ENCODE measurements at places on chromosomes 4 and X.

- DNase-seq, result no peak
Observed at GRCh38 chr4:56425518-56425917, 9.9 kb downstream of the PPAT start.

DNA sequence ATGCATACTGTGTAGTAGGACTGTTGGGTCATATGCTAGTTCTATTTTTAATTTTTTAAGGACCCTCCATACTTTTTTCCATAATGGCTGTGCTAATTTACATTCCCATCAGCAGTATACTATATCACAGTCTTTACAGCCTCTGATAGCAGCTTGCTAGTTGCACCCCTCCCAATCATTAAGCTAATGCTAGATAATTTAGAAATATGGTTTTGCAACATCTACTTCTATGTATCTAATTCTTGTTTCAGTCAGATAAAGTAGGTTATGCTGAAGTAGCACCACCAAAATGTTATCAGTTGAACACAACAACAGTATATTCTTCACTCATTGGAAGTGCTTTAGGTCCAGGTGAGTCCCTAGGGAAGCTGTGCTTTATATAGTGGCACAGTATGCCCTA is 522.7 kb upstream of the HTR2C start:
- no peak for DNase-seq

DNA sequence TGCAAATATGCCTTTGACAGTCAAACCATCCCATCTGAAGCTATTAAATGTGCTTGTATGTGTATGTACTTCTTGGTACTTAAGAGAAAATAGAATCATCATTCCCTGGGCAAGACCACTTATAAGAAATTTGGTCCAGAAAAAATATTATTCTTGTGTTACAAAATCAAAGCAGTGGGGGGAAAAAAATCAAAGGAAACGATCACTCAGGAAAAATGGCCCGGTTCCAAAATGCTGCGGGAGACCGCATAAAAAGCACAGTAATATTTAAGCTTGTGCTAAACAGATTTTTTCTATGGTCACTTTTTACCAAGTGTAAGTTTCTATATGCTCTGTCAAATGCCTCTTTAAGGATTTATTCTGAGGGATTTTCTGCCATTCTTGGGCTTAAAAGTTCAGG is 36.1 kb downstream of the RAI2 start:
- no peak for DNase-seq

DNA sequence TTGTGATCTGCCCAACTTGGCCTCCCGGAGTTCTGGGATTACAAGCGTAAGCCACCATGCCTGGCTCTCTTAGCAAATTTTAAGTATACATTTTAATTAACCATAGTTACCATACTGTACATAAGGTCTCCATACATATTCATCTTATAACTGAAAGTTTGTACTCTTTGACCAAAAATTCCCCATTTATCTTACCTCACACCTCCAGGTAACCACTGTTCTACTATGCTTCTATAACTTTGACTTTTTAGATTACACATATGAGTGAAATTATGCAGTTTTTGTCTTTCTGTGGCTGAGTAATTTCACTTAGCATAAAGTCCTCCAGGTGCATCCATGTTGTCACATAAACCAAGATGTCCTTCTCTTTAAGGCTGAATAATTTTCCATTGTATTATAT is 17.4 kb downstream of the C4orf51 start:
- DNase-seq, result no peak

DNA sequence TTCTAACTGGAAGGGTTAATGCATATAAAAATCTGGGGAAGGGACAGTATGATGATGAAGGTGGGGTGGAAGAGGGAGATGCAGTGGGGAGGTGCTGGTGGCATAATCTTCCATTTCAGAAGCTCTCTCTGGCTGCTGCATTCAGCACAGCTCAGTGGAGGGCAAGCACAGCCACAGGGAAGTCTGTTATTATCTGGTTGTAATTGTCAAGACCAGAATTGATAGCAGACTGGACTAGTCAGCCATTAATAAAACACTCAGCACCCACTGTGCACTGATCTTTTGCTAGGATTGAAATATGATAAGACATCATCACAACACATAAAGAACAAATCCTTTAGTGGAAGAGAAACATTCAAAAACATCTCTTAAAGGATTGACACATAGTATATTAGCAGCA is 414.2 kb upstream of the LCORL start:
- DNase-seq, result no peak

- DNase-seq, result no peak
Observed at GRCh38 chr4:152734015-152734698, 45.4 kb downstream of the TIGD4 start.

DNA sequence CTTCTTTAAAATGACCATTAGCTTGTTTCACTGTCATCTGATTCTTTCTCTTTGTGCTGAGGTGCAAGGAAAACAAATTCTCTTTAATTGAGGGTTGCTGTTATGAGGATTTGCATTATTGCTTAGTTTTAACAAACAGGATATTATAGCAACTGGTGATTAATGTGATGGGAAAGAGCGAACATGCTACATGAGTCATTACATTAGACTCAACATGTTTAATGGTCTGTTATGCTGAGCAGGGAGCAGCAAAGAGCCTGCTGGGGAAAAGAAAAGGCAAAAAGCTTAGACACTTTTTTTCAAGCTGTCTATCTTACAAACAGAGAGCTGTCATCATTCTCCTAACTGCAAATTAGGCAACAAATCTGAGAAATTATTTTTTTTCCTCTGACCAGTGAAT is 230.5 kb upstream of the LCORL start:
- DNase-seq, result no peak

DNA sequence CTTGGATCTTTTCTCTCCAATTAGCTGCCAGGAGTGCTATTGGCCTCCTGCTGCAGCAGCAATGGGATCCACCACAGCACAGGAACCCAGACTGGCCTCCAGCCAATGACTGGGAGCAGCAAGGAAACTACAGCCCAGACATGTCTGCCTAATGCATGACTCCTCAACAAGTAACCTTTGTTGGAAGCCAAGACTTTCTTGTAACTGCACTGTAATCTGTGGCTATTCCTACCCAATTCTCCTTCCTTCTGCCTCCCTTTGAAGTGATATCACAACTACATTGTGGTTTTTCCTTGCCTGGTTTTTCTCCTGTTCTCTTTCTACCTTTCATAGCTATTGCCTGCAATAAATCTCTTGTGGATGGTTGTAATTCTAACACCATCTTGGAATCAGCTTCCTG is 39.8 kb downstream of the SNCA start:
- DNase-seq, result no peak

GRCh38 chr4:120228086-120228485 is 161.4 kb upstream of the MAD2L1 start:
- no peak for DNase-seq

DNA sequence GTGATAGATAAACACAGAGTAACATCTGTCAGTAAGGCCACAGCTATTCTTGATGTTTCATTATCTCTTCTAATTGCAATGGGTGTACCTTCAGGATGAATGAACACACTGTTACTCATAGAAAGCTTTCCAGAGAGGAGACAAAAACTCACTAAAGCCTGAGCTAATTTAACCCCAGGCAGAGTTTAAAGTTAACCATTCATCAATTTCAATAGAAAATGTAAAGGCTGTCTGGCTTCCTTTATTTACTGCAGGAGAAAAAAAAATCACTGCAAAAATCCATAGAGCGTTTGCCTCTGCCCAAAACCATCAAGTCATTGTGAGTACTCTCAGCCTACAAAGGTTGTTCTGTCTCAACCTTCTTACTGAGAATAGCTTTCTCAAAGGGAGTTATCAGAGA is 376.9 kb downstream of the PPP4R3C start:
- DNase-seq, result no peak

GRCh38 chrX:40108959-40109287 is 11.2 kb upstream of the BCOR start:
- no peak for DNase-seq

- no peak for DNase-seq
Observed at GRCh38 chrX:45803383-45803921, 602.8 kb upstream of the DIPK2B start.

DNA sequence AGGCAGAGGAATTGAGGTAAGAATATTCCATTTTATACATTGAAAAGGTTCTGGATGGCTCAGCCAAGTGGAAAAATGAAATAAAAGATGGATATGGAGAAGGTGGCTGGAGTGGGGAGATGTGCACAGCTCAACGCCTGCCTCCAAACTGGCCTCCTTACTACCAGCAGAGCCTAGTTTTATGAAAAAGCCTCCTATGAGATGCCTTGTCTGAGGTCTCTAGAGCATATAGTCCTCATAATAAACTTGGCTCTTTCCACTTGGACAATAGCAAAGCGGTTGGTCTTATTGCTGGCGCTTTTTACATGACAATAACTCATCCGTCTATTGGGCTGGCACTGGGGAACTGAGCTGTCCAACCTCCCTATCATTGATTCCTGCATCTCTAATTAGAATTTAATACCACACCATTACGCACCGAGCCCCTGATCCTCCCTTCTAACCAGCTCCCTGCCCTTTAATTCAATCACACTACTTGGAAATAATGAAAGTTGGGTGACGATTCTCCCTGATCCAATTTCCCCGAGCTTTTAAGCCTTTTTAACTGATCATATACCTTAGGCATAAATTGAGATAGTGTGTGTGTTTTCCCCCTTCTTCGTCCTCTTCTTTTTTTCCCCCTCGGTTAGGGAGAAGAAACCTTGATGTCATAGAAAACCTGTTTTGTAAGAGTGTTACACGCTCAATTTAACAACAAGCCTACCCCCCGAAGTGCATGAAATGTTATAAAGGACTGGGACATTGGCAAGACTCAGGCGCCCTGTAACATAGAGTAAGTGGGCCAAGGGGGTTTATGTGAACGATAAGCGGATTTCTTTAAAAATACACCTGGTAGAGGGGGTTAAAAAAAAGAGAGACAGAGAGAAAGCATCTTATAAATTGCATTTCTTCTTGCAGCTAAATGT is at the start of gene PHOX2B:
Gene PHOX2B (minus strand): TSS at position 155 of the 905 bp plus-strand sequence. CDS start 115 bp downstream, at position 40.
- no peak for DNase-seq

- DNase-seq, result no peak
Observed at GRCh38 chr4:111064342-111064993, 441.6 kb upstream of the PITX2 start.

DNA sequence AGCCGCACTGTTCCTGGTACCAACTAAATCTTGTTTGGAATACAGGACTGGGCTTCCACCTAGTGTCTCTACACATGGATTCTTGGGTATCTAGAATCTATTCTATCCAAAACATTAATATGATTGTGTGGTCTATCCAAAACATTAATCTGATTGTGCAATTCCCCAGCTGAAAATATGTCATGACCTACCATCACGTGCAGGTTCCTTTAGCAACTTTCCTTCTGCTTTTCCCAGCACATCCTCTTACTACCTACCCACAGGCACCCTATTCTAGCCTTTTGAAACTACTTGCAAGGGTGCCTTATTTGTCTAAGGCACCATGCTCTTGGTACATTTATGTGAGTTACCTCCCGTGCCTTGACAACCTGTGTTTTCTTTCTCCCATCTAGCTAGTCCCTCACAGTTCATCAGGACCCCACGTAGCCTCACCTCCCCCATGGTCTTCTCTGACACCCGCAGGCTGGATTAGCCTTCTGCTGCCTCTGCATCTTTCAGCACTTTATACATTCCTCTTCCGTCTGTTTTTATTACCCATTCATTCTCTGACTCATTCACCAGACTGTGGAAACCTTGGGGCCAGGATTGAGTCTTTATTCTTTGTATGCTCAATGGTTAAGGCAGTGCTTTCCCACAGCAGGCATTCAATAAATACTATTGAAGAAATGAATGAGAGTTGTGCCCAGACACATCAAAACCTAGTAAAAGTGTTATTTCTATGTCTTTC is 88.8 kb upstream of the FAM9B start:
- no peak for DNase-seq

DNA sequence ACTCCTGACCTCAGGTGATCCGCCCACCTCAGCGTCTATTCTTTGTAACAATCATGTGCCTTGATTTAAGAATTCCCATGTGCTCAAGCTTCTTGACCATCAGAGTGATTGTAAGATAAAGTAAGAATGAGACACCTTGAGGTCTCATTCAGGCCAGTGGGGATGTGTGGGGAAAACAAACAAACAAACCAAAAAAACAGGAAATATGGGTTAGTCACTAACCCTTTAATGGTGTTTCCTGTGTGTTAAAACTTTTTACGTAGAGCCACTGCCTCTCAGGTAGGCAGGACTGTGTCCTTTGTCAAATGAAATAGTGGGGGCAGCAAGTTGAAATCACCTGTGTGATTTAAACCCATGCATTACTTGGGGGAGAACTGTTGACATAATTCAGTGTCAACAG is 91.5 kb upstream of the DHRSX start:
- DNase-seq, result no peak

DNA sequence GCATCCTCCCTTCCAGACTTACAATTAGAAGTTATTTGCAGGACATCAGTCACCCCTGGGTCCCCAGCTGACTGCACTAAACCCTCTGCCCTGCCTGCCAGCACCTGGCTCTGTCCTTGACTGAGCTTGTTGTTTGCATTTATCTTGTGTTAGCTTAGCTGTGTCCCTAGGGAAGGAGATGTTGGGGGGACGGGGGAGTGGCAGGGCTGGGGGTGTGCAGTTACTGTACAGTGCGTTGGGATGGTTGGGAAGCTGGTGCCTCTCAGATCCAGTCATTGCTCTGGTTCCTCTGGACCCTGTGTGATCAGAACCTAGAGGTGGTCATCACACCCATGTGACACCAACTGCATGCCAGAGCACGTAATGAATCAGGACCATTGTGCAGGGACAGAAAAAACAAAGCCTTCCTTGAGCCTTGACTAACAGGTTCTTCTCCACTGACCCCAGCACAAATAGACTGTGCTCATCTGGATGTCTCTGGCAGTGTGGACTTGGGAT is 32.7 kb upstream of the PROM1 start:
- no peak for DNase-seq

DNA sequence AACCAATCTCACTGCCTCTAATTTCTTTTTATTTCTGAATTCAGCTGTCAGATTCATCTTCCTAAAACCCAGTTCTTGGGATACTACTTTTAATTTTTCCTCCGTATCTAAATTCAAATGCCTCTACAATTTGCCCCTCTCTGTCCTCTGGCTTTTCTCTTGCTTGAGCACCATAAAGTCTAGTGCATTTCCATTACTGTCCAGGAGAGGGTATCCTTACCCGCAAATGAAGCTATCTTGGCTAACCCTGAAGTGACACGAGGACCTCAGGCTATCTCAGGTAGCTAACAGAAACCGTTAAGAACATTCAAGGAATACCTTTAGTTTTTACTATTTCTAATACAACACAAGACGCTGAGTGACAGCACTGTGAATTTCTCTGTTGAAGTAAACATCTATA is 49.4 kb upstream of the PRR32 start:
- no peak for DNase-seq

GRCh38 chrX:11970578-11971359 is 167.5 kb upstream of the FRMPD4 start:
- no peak for DNase-seq

GRCh38 chr4:59223292-59223941 is 1976.7 kb upstream of the ADGRL3 start:
- DNase-seq, result no peak

- DNase-seq, result no peak
Observed at GRCh38 chr4:73864365-73864764, 4.8 kb upstream of the CXCL1 start.
